ENCODE measurements at places on chromosomes 6 and 20. TPM values are rescaled to one million over a fixed set of nuclear protein-coding genes. Genes with fewer than 3 reads are reported as not detected.

DNA sequence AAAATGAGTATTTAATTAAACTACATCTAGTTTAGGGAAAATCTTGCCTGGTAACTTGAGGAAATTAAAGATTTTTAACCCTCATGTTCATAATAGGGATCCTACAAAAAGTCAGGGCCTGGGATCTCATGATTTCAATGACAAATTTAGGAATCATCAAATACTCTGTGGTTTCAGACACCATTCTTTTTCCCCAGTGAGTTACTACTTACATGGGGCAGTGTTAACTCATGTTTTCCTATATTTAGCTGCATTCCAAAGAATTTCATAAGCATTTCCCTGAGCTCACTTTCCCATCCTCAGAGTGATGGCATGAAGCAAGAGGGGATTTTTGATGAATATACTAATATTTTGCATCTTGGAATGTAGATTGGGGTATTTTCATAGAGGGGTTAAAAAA lies 321.7 kb downstream of the CENPW start:
- no peak for DNase-seq

The TPD52L1 gene
- 55.7 TPM for polyA plus RNA-seq

GRCh38 chr6:120108061-120108795 lies 758.7 kb upstream of the MAN1A1 start:
- no peak for DNase-seq

DNA sequence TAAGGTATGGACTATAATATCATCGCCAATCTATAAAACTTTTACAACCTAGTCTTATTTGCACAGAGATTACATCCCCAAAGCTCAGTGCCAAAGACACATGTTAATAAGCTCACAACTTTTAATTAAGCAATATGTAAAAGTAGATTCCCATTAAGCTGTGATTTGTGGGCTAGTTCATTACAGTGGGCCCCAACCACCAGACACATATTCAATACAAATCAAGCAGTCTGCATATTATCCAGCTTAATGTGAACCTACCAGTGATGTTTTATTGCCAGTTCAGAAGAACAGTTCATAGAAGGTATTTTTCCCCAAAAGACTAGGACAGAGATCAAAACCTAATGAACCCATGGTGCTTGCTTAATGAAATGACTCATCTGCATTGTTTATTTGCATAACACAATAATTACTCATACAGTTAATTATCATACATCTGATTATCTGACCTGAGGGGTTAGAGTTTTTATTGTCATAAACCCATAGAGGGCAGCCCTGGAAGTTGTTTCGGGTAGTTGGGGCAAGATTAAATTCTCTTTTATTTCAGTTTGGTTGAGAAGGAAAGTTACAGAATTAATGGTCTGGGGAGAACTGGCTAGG lies 831.0 kb downstream of the TFAP2A start:
- no peak for DNase-seq

The CLDN20 gene
- 0.73 TPM for polyA plus RNA-seq

DNA sequence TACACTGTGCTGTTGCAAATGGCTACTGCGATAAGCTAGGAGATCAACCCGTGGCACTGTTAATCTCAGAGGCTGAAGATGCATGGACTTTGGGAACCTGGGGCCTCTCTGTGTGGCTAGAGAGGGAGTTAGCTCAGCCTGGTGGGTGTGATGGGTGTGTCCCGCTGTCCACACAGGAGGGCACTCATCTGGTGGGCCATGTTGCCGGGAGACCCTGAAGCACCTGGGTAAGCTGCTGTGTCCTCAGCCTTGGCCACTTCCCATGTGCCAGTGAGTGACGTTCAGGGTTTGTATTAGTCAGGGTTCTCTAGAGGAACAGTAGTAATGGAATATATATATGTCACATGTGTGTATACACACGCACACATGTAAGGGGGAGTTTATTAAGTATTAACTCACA lies 132.7 kb downstream of the ERMARD start:
- no peak for DNase-seq

DNA sequence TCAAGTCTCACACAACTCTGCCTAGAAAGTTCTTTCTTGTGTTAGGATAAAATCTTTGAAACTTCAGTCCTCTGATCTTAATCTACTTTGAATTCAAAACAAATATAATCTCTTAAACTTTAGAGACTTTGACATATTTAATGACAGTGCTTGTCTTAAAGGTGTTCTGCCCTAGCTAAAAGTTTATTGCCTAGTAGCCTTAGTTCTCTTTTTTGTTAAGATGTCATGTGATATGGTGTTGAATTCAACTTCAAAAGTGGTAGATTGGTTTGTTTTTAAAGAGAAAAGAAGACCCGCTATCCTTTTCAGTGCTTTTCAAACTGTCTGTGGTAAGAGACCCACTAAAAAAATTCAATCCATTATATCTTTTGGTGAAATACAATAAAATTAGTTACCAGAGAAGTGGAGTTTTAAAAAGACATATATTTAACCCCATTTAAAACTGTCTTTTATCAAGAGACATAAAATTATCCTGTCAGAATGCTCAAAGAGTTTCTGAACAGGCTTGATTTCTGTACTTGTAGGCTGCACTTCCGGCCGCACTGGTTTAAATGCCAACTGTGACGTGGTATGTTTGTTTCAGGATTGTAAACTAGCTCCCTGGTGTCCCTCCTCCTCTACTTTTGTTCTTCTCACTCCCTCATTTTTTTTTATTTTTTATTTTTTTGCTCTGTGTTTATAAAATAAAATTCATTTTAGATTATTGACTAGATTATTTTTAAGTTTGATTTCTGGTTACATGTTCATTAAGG lies 76.5 kb downstream of the QKI start:
- DNase-seq: peak; percentile 22

DNA sequence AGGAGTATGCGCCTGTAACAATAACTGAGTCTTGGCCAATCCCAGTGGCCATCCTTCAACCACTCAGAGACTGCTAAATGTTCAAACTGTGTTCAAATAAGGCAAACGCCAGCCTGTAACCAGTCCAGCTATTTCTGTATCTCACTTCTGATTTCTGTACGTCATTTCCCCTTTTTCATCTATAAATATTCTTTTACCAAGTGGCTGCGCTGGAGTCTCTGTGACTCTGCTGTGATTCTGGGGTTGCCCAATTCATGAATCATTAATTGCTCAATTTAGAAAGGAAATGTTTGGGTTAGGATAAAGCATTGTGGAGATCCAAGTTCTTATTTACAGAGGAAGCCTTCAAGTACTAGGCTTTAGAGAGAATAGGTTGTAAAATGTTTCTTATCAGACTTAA lies 89.8 kb upstream of the UST start:
- no peak for DNase-seq

The CAP2 gene
- 188 TPM for polyA plus RNA-seq

DNA sequence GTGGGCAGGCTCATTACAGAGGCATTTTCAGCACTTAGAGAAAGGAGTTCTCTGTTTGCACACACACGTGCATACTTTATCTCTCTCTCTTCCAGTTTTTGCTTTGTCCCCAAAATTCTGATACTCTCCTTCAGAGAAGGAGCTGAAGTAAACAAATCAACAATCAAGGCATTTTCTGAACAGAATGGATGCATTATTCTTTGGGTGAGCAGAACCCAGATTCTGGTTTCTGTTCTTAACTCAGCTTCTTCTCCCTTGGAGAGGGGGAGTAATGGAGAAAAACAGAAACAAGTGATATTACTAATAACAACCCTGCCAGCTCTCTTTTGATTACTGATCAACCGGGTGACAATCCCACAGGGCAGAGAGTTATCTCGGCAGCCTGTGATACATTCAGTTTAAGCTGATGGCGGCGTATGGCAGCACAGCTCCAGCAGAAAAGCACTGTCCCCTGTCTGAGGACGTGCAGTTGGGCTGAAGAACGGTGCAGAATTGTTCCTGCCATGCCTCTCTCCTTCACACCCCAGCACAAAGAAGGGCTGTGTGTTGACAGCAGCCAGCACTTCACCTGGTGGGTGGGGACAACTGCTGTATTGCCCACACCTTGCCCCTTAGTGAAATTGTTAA lies 47.3 kb upstream of the SASH1 start:
- no peak for DNase-seq

The MYB gene
- polyA plus RNA-seq: not detected

The EMILIN3 gene
- polyA plus RNA-seq: 36.9 TPM

The GRM1 gene
- polyA plus RNA-seq: 0.08 TPM
